ENCODE measurements at places on chromosomes 6 and 20.

DNA sequence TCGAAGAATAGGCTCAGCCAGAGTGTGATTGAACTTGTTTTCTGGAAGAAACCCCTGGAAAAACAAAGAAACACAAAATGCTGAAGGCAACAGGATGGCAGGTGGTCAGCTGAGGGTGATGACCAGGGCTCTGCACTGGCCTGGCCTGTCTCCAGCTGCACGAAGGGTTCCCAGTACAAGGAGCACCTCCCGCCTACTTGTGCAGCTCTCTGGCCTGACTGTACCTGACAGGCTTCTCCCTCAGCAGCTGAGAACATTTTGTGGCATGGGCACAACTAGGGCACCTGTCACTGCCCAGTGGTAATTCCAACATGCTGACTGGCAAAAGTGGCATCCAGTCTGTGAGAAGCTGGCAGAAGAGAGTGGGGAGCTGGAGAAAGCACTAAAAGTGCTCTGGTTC is 38.8 kb upstream of the EMILIN3 start:
- DNase-seq: no peak

- no peak for DNase-seq
Measured at GRCh38 chr6:20931093-20931492, 396.8 kb downstream of the CDKAL1 start.

- no peak for DNase-seq
Measured at GRCh38 chr6:141163107-141163506, 969.6 kb upstream of the GJE1 start.

- no peak for DNase-seq
Measured at GRCh38 chr6:167292301-167293087, 1.4 kb downstream of the UNC93A start.

DNA sequence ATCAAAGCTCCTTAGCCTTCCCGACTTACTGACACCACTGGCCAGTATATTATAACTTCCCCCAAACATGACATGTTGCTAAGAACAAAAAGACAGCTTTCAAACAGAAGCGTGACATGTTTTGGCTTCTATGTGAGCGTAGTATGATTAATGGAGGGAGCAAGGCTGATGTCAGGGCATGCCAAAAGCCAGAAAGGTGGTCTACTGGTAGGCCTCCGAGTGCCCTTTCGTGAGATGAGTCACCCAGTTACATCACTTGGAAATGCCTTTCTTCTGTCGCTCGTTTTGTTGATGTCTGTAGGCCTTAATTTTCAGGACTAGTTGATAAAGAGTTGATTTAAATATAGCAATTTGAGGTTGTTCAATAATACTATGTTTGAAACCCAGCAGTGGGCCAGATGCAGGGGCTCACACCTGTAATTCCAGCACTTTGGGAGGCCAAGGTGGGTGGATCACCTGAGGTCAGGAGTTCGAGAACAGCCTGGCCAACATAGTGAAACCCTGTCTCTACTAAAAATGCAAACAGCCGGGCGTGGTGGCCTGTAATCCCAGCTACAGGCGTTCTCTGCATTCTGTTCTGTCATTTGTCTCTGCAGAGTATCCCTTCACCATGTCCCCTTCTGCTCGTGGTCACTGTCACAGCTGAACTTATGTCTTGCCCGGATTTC is 53.3 kb downstream of the CNKSR3 start:
- DNase-seq: peak; percentile 9

DNA sequence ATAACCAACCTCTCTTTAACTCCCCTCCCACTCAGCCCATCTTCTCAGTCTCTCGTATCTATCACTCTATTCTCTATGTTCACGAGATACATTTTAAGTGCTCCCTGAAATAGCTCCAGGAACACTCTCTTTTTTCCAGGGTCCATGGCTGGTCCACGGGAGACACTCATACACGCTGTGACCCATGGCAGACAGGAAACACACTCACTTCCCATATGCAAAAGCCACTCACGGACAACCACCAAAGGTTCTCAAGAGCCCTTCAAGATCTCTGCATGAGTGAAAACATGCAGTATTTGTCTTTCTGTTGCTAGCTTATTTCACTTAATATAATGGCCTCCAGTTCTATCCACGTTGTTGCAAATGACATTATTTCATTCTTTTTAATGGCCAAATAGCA is 71.4 kb upstream of the PCSK2 start:
- DNase-seq: no peak

DNA sequence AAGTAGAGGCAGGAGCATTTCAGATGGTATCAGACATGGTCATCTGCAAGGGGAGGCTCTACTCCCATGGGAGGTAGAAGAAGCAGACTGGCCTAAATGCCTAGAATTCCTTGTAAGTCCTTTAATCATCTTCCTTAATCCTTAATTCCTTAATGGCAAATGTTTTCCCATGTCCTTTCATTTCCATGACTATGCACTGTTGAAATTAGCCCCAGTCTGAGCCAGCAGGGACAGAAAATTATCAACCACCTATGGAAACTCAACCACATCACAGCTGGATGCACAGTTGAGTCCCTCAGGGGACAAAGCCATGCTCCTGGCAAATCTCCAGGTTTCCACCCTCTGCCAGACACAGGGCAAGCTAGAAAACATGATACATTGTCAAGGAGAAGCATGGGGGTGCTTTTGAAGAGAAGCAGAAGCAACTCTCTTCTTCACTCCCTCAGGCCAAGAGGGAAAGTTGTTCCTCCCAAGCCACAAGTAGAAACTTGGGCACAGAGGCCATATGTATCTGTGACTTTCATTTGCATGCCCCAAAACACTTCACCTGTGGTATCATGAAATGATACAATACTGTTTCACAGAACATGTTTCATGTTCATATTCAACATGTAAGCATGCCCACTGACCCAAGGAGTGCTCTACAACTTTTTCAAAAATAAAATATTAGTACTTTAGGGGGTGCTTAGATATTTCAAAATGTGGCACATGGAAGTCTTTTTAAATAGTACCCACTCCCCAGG is 683.6 kb downstream of the KIF16B start:
- DNase-seq: no peak

DNA sequence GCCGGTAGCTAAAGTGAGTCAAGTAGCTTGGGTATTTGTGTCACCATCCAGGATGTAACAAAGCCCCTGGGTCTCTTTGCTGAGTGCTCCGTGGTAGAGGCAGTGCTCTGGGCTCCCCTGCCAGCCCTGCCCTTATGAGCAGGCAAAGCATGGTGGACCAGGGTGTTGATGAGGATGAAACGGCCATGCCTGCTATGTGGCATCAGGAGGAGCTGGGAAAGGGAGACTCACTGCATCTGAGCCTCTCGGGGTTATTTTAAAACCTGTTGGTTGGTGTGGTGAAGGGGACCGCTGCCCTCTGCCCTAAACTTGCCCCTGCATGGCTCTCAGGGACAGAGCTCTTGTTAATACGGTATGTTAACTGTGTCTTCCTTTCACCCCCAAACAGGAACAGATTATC is 143.1 kb downstream of the DTNBP1 start:
- no peak for DNase-seq

- DNase-seq: no peak
Measured at GRCh38 chr20:17507032-17507431, 24.1 kb downstream of the BFSP1 start.

DNA sequence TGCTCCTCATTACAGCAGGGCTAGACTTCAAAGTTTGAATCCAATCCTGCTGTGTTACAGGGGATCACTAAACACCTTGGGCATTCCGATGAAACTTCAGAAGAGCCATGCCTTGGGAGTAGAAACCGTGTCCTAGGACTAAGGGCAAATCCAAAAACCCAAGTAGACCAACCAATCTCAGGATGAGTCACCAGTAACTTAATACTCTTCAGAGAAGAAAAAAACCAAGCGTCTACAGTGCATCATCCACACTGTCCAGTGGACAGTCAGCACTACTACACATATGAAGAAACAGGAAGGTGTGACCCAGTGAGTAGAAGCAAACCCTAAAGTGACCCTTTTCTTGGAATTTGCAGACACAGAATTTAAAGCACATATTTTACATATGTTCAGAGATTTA is 39.5 kb upstream of the VAPB start:
- peak; percentile 92 for DNase-seq

GRCh38 chr20:5845681-5846615 is 95.7 kb downstream of the SHLD1 start:
- DNase-seq: peak; percentile 11

GRCh38 chr6:167663784-167664443 is 162.8 kb upstream of the AFDN start:
- no peak for DNase-seq

- peak; percentile 76 for DNase-seq
Measured at GRCh38 chr6:37058084-37058586, 52.7 kb downstream of the FGD2 start.

GRCh38 chr6:10373642-10374359 is 41.1 kb downstream of the TFAP2A start:
- peak; percentile 78 for DNase-seq

DNA sequence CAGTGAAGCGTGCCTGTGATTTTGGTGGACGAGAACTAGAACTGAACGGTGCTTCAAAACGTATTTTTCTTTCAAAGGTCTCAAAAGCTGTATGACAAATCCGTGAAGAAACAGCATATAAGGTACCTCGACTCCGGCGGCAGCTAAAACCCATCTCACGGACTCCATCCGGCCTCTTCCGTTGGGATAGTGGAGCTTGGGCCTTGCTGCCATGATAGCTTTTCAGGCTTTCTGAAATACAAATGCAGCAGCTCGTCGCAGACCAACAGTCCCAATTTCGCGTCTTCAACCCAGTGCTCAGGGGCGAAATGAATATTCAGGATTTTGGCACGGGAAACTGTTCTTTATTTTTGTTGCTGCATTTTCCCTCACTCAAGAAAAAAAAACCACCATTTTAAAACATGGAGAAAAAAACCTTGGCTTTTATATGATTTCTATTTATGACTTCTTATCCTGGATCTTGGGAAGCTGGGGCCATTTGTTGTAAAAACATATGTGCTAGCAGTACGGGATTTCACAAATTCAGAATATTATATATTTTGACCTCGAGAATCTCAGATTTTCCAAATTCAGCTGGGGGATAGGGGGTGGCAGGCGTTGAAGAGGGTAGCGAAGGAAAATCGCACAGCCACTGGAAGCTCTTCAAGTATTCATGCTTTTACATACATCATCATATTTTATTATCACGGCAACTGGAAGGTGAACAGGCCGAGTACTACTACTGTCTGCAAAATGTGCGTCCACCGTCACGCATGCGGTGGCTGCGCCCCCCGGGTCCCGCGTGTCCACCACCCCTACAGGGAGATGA is 849 bp downstream of the GSTA4 start:
- DNase-seq: peak; percentile 56

- no peak for DNase-seq
Measured at GRCh38 chr6:37338745-37339255, 15.0 kb upstream of the RNF8 start.

GRCh38 chr20:35662551-35662950 is 2.1 kb downstream of the CPNE1 start:
- no peak for DNase-seq

GRCh38 chr20:58892141-58892931 is 39.8 kb downstream of the GNAS start:
- peak; percentile 58 for DNase-seq

GRCh38 chr6:122994256-122994655 is 1.8 kb upstream of the CLVS2 start:
- DNase-seq: no peak

GRCh38 chr6:25014791-25015560 is 79.2 kb upstream of the RIPOR2 start:
- peak; percentile 34 for DNase-seq

GRCh38 chr6:96925290-96925687 is 761 bp downstream of the KLHL32 start:
- DNase-seq: no peak

DNA sequence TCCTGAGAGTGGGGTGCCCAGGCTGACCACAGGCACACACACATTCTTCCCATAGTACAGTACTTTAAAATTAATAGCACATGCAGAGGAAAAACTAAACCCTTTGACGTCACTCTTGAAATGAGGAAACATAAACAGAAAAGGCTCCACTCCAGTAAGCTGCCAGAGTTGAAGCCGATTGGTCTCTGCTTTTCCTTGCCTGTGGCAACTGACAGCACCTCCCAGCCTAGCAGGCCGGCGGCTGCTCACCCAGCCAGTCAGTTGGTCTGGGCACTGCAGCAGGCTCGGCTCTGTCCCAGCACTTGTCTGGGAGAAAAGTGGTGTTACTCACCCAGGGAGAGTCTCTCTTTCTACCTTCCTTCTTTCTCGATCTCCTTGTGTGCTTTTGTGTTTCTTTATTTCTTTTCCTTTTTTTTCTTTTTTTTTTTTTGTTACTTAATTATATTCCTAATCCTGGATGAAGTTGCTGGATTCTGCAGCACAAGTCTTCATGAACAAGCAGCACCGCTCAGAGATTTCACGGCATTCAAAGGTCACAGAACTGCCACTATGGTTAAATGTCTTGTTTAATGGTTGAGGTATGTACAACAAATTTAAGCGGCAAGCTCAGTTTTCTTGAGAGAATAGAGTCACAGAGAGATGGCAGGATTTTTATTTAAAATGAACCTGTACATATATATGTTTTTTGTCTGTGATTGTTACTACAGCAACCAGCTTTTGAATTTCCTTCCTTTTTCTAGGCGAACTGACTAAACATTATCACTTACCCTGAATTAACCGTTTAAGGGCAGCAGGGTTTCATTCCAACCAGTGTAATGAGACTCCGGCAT is at the start of gene PDE7B:
Gene PDE7B (plus strand): TSS at position 260 of the 830 bp plus-strand sequence.
- peak; percentile 97 for DNase-seq

DNA sequence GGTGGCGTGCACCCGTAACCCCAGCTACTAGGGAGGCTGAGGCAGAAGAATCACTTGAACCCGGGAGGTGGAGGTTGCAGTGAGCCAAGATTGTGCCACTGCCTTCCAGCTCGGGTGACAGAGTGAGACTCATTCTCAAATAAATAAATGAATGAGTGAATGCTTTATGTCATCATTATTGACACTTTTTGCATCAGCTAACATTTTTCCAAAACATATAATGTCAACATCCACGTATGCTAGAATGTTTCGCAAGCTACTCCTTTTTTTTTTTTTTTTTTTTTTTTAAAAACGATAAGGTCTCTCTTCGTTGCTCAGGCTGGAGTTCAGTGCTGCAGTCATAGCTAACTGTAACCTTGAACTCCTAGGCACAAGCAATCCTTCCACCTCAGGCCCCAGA is 72.2 kb downstream of the SENP6 start:
- DNase-seq: no peak

DNA sequence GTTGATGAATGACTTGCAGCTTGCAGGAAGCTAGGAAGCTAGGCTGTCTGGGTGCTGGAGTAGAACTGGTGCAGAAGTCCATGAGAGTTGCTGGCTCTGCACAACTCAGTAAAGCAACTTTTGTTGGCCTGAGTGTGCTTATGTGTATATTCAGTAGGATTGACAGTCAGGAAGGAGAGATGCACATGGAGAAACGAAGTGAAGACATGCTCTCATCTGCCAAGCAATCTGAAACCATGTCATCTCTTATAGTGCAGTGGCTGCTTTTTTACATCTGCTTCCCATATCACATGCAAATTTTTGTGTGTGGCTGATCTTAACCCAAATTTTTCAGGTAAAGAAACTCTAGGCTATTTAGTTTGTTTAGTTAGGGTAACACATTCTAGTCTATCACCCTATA is 252.4 kb upstream of the HS3ST5 start:
- no peak for DNase-seq

- DNase-seq: peak; percentile 82
Measured at GRCh38 chr6:43491750-43492661, 14.6 kb downstream of the TJAP1 start.
